ENCODE measurements at places on chromosomes 11 and 22. TPM values are rescaled to one million over a fixed set of nuclear protein-coding genes. Genes with fewer than 3 reads are reported as not detected.

Gene FZD4
- not detected for total RNA-seq

Gene SLN
- not detected for total RNA-seq

DNA sequence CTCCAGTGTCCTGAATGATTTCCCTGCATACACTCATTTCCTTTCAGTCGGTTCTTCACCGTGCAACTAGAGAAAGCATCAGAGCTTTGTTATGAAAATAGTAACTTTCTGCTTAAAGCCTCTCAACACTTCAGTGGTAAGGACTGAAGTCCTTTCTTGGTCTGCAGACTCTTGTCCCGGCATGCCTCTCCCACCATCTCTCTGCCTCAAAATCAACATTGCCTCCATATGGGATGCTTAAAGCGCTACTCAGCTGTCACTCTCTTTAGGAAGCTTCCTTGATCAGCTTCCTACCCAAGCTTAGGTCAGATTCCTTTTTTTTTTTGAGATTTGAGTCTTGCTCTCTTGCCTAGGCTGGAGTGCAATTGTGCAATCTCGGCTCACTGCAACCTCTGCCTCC, 36.7 kb downstream of the APLP2 start:
- no peak for DNase-seq
- no peak overlapping the region for H3K4me3 ChIP-seq
- no peaks in the 10 kb centered on the region for H3K4me1 ChIP-seq
- H3K27ac ChIP-seq = no peak overlapping the region

DNA sequence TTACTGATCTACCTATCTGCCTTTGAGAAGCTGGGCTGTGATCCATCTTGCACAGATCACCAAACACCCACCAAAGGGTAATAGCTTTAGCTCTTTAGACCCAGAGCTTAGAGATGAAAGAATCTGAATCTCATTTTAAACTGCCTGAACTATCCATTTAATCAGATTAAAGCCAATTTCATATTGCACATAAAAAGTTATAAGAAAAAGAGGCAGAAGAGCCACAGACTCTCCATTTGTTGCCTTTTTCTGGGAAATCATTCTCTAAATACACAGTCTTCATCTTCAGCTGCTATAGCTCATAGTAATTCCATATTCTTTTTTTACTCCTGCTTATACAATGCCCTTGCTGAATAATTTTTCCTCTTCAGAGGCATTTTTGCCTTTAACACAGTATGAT, 271.2 kb downstream of the DLG2 start:
- DNase-seq = no peak
- no peak overlapping the region for H3K4me3 ChIP-seq
